Stimulated activated CD8-positive, alpha-beta memory T cell treated with anti-CD3 and anti-CD28 coated beads, Interleukin-7, amount 100 ng/mL, for 1 hour (primary cell): ENCODE measurements at places on chromosomes 4 and X.

DNA sequence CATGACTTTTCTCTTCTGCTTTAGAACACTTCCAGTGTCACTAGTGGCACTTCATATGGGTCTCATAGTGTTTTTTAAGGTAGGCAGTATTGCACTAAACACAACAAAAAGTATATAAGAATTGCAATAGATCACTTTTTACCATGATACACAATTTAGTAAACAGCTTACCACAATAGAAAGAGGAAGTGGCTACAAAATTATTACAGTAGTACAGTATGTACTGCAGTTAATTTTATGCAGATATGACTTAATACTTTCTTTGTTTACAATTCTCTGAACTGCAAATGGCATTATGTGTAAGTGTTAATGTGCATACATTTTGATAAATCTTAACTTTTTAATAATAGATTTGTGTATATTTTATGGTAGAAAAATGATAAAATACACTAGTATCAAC is 157.3 kb downstream of the RRAGB start:
- DNase-seq, result no peak

GRCh38 chr4:15682242-15683142 is 865 bp downstream of the FAM200B start:
- DNase-seq, result no peak

- DNase-seq, result no peak
These were observed 54.2 kb upstream of the SPANXN3 start for GRCh38 chrX:143571521-143571920.

DNA sequence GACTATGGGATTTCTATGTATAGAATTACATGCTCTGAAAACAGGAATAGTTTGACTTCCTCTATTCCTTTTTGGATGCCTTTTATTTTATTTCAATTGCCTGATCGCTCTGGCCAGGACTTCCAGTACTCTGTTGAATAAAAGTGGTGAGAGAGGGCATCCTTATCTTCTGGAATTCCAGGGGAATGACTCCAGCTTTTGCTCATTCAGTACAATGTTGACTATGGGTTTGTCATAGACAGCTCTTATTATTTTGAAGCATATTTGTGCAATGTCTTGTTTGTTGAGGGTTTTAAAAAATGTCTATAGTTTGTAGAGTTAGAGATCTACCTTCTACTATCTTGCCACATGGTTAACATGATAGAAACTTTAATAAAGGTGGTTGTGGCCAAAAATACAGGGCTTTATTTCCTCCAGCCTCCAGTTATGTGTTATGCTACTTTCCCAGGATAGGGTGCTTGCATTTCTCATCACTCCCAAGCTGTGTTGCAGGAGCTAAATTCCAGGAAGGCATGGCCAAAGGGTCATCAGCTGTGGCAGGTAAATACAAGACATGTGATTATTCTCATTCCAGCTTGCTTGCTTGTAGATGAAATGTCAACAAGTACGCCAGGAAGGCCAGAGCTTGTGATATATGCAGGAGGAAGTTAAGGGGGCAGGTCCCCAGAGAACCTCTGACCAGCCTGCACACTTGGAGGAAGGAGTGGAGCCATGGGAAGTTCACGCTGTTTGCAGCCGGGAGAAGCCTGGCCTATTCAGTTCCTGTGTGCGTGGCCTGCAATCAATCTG is 142.4 kb upstream of the CPXCR1 start:
- DNase-seq, result no peak

GRCh38 chrX:68647156-68647957 is at the start of gene STARD8:
TSS of gene STARD8 (plus strand) at chrX:68647666. CDS start at chrX:68647883, 217 bp downstream.
- no peak for DNase-seq

- no peak for DNase-seq
These were observed 21.0 kb downstream of the MAOA start for GRCh38 chrX:43676971-43677572.

DNA sequence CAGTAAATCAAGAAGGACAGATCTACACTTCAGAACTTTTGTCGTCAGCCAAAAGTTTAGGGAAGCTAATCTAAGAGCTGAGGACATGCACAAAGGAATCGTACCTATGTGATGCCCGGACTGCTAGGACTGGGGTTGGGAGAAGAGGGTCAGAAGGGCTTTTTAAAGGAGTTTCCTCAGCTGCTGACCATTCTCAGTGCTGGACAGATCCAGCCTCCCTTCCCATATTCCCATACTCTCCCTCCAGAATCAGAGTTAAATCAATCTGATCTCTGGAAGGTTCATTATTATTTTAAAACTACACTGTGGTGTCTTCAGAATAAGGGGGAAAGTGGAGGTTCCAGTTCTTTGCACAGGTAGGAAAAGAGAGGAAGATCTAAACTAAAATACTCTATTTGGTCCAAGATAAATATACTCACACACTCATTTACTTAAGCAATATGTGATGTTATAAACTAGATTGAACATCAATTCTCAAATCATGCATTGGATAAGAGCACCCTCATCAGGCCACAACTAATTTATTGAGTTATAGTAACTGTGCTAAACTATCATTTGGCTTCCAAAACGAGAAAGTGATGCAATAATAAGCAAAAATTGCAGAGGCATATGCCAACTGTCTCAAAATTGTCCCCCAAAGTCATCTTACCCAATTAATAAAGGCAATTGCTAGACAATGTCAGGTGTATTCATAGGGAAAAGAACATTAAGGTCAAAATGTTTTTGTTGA is 124.7 kb downstream of the HNRNPD start:
- DNase-seq, result no peak

- DNase-seq, result no peak
These were observed 155.7 kb upstream of the MAP3K15 start for GRCh38 chrX:19670854-19671620.

DNA sequence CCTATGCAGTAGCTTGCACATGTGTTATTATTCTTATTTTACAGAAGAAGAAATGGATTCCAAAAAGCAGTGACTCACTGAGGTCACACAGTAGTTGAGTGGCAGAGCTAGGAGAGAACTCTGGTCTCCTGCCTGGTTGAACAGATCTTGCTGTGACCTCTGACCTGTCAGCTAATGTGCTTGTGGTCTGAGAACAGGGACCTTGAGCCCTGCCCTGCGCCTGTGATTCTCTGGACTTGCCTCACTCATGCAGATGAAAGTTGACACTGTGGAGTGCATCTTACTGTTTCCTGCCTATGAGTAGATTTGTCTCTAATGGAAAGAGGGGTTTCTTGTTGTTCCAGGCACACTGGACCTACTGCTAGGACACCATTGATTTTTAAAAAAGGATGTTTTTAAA is 32.3 kb downstream of the ETNPPL start:
- DNase-seq, result no peak

GRCh38 chr4:145565328-145565727 is 53.9 kb upstream of the MMAA start:
- DNase-seq, result no peak

DNA sequence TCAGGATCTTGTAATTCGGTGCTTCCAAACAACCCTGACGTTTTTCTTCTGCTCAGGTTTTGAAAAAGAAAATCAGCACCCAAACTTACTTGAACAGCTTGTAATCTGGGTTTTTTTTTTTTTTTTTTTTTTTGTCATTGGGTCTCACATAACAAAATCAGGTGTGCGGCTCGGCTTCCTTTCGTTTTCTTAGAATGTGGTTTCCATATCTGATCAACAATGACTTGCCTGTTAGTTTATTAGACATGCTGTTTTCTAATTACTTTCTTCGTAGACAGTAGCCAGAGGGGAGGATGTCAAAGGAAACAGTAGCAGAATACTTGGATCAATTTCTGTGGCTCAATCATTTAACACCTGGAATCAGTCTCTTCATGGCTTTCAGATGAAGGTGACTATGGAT is 890 bp upstream of the FREM3 start:
- no peak for DNase-seq

GRCh38 chr4:185512516-185512915 is 22.8 kb downstream of the PDLIM3 start:
- no peak for DNase-seq

DNA sequence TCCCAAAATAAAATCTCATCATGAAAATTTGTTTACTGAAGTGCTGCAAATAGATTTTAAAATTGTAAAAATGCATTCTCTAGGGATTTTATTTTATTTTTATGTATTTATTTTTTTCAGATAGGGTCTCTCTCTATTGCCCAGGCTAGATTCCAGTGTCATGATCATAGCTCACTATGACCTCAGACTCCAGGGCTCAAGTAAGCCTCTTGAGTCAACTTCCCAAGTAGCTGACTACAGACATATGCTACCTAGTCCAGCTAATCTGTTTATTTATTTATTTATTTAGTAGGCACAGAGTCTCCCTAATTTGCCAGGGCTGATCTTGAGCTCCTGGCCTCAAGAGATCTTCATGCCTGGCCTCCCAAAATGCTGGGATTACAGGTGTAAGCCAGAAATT is 317.7 kb upstream of the ANXA10 start:
- DNase-seq, result no peak

GRCh38 chr4:114149-114548 is 10.2 kb upstream of the ZNF718 start:
- DNase-seq, result no peak

DNA sequence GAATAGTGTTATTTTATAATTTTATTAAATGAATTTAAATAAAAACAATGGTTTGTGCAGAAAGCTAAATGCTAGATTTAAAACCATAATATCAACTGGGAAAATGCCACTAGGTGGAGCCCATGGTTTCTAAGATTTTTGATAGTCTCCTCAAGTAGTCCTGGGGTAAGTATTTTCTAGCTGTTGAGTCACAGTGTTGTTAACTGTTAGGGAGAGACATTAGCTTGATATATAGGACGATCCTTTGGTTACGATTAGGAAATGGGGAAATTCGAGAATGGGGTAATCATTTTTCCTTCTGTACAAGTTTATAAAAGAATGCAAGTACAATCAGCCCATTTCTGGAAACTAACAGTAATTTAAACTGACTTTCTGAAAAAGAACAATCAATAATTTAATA is 378.4 kb downstream of the ANKRD50 start:
- DNase-seq, result no peak

GRCh38 chrX:102672856-102673255 is 21.6 kb downstream of the GPRASP1 start:
- no peak for DNase-seq

GRCh38 chr4:85510632-85510984 is 35.7 kb downstream of the ARHGAP24 start:
- no peak for DNase-seq

- DNase-seq, result no peak
These were observed 46.7 kb downstream of the RUFY3 start for GRCh38 chr4:70768301-70768948.

DNA sequence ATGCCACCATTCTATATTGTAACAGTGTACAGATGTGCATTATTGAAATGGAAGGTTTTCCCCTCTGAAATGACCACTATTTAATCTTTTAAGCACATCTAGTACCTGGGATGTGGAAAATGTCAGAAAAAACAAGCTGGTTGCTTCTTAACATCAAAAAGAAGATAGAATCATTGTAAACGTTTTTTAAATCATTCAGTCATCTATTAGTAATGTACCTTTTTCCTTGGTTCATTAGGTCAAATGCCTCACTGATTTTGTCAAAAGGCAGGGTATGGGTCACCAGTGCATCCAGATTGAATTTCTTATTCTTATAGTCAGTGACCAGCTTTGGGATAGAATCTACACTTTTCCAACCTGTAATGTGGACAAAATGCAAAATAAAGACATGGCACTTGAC is 17.7 kb downstream of the ADH4 start:
- no peak for DNase-seq

DNA sequence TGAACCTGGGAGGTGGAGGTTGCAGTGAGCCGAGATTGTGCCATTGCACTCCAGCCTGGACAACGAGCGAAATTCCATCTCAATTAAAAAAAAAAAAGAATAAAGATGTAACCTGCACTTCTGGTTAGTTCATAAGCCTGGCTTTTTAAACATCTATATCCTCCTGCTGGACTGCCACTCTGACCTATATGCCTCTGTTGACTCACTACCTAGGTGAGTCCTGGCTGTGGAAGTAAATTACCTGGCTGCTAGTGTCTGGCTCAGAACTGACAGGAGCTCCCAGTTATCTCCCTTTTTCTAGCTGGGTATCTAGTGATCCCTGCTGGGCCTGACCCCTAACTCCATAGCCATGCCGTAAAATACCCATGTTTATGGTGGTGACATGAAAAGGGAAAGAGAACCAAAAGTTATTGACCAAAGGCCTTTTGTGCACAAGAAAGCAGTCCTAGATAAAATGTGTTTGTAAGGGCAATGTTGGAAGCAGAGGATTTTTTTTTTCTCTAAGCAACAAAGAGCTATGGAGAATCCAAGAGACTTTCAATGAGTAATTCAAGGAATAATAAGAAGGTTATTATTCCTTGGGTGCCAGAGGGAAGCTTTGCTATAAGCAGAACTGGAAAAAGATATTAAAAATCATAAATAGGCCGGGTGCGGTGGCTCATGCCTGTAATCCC is 10.4 kb upstream of the G3BP2 start:
- no peak for DNase-seq

- DNase-seq, result no peak
These were observed 668.8 kb upstream of the PRKX start for GRCh38 chrX:4382273-4382672.

- no peak for DNase-seq
These were observed 1865.3 kb upstream of the AGA start for GRCh38 chr4:179307297-179308136.

DNA sequence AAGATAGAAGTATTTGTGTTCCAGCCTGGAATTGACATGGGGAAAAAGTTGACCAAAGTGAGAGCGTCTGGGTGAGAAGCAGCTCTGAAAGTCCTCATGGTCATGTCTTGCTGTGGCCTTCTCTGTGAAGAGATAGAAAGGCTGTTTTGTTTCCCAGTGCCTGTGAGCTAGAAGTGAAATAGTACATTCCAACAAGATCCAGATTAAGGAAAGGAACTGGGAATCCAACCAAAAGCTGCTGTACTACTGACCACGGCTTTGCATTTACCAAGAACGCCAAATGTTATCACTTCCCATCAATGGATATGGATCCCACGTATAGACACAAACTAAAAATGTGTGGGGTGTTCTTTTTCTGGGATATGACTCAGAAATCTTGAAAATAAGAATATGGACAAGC is 51.2 kb downstream of the TENM3 start:
- no peak for DNase-seq

DNA sequence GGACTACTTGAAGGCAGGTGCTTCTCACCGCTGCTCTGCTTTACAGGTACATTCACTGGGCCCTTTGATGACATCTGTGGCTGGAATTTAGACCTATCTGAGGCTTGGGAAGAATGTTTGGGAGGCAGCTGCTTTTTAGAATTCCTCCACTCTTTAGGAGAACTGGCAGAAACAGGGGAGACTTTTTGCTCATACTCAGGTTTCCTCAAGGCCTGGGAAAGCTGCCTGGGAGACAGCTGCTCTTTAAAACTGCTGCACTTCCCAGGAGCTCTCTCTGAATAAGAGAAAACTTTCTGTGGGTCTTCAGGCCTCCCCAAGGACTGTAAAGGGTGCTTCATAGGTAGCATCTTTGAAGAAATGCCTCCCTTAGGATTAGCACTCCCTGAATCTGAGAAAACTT is 14.3 kb downstream of the CT47C1 start:
- no peak for DNase-seq

DNA sequence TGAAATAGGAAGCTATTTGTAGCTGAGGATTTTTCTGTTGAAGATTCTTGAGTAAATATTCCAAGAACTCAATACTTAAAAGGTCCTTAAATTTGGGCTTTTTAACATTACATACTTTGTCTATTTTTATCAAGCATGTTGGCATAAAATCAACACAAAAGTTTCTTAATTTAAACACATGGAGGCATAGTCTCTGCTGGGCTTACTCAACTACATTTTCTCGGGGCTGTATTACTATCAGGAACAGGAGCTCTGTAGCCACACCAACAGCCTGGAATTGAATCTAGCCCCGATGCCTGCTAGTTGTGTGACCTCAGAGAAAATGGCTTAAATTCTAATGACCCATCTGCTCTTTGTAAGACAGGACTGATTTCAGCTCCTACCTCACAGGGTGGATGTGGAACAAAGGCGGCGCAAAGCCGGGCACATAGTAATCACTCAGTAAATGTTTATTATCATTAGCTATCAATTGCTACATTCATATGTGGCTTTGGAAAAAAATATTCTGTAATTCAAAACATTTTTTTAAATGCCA is 207.0 kb downstream of the NSUN7 start:
- no peak for DNase-seq
